Skeletal muscle tissue (tissue), 5 donors: ENCODE measurements at places on chromosomes 4 and X. TPM values are rescaled to one million over a fixed set of nuclear protein-coding genes. Genes with fewer than 3 reads are reported as not detected.

Gene DNAAF6
- total RNA-seq: not detected

Gene CCDC110
- total RNA-seq: 0.52 TPM

Gene RGN
- 3.1 TPM for total RNA-seq

Gene SUPT20HL2
- not detected for total RNA-seq

Gene FRG2
- total RNA-seq: not detected

Gene MAOB
- 1.0 TPM for total RNA-seq
